ENCODE measurements at places on chromosomes 16 and 17.

DNA sequence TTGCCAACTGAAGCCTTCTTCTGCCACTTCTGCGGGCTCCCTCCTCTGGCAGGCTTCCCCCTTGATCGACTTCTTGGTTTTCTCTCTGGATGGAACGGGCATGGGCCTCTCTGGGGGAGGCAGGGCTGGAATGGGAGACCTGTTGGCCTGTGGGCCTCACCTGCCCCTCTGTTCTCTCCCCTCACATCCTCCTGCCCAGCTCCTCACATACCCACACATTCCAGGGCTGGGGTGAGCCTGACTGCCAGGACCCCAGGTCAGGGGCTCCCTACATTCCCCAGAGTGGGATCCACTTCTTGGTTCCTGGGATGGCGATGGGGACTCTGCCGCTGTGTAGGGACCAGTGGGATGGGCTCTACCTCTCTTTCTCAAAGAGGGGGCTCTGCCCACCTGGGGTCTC lies 6.5 kb upstream of the LASP1NB start:
- no peak for DNase-seq

DNA sequence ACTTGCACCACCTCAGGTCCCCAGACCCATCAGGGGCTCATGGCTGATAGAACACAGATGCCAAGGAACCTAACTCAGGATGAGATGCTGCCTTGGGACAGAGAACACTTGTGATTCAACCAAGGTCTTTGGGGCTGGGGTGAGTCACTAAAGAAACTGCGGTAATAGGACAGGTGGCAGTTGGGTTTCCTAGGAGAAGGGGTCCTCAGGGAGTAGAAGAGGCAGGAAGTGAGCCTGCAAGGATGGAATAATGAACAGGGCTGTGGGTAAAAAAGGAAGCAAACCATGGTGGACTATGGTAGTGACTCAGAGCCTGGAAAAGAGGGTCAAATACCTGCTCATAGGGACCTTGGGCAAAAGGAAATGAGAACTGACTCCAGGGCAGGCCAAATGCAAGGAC lies 6.5 kb upstream of the PNPO start:
- no peak for DNase-seq

DNA sequence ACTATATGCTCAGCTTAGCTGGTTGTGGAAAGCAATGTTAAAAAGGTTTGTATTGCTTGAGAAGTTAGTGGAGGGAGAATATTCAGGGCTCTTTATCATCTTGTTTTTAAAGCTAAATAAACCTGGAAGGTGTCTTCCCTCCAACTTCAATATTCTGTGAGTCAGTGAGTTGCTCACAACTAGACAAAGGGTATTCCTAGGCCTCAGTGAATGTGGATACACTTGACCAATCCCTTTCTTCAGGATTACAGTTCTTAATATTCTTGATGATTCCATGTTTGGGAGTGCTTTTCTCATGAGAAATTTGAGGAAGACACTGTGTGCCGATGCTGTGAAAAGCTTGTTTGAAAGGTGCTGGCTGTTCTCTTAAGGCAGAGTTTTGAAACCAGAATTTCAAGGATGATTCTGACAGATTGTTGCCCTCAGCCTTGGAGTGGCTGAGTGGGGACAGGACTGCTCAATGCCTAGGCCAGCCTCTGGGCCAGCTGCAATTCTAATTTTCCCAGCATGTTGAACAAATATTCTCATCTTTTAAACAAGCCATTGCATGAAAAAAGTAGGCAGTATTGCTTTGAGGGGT lies 30.1 kb downstream of the MAP2K4 start:
- DNase-seq: no peak

- DNase-seq: no peak
These were observed 52.3 kb upstream of the LGALS9 start for GRCh38 chr17:27578718-27579085.

- DNase-seq: no peak
These were observed 110.3 kb upstream of the CDC42EP4 start for GRCh38 chr17:73422121-73422520.

GRCh38 chr16:67528222-67528869 lies at the start of gene RIPOR1:
TSS of gene RIPOR1 (plus strand) at chr16:67528829. CDS start at chr16:67538447, 9,618 bp downstream.
- DNase-seq: no peak

GRCh38 chr17:68785565-68786486 lies 169.4 kb downstream of the ABCA8 start:
- DNase-seq: no peak

DNA sequence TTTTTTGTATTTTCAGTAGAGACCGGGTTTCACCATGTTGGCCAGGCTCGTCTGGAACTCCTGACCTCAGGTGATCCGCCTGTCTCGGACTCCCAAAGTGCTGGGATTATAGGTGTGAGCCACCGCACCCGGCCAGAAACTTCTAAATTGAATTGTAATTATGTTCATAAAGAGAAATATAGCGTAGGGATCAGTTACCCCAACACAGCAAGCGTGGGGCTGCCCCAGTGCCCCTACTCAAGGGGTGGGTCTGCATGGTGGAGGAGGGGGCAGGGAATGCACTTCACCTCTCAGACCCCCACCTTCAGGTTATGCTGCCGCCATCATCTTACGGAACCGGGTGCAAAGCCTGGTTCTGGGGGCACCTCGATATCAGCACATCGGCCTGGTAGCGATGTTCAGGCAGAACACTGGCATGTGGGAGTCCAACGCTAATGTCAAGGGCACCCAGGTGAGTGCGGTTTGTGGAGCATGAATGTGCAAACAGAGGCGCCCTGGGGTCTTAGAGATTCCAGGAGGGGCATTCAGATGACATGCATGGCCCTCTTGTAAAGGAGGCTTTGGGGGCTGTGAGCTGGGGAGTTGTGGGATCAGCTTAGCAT lies 18.0 kb downstream of the ITGAM start:
- DNase-seq: no peak

DNA sequence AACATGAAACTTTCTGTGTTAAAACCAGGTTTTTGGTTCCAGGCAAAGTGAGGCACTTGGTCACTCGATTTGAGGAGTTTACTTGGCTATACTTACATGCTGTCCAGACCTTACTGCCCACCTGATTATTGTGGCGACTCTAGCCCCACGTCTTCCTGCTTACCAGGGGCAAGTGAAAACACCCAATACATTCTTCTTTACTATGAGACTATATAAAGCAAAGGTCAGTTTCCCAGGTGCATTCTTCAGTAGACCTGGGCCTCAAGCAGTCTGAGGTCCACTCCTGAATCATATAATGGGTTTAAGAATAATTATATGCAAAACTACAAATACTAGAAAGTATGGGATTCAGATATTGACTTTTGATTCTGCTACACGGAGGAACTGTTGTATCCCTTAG lies 86.2 kb downstream of the EFCAB5 start:
- DNase-seq: no peak

GRCh38 chr17:51508048-51508447 lies 247.7 kb downstream of the UTP18 start:
- no peak for DNase-seq

- DNase-seq: no peak
These were observed 298.8 kb upstream of the MAF start for GRCh38 chr16:79899316-79899715.

GRCh38 chr17:40564883-40565768 lies at the start of gene CCR7:
TSS of gene CCR7 (minus strand) at chr17:40565472. CDS start at chr17:40565409, 63 bp downstream.
- DNase-seq: no peak

- DNase-seq: no peak
These were observed 741 bp downstream of the CYB5B start for GRCh38 chr16:69424935-69425784.

- no peak for DNase-seq
These were observed 31.9 kb upstream of the ANKFN1 start for GRCh38 chr17:56121191-56122051.
